Suppressor macrophage treated with lipopolysaccharide for 4 hours (primary cell): ENCODE measurements at places on chromosomes 12 and 14.

GRCh38 chr12:124094733-124095132 lies 121.7 kb downstream of the ZNF664 start:
- DNase-seq = no peak

DNA sequence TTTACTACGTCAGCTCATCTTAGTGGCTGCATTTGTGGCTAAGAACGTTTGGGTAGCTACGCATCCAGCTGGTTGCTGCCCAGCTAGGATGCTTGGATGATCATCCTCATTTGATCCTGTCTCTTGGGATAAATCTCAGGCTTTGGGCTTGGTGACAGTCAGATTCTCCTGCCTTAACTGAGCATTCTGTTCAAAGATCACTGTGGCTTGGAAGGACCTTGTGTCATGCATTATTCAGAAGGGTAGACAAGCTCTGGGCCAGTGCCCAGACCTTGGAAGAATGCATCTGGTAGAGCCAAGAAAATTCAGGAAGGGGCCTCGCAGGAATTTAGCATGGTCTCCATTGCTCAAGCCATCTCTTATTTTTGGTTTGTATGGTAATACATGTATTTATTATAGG lies 188.4 kb downstream of the NRXN3 start:
- no peak for DNase-seq

- DNase-seq = no peak
Measured at GRCh38 chr12:124804011-124804621, 59.5 kb downstream of the SCARB1 start.

GRCh38 chr12:131281016-131281415 lies 327.3 kb downstream of the ADGRD1 start:
- no peak for DNase-seq

- no peak for DNase-seq
Measured at GRCh38 chr14:76012354-76012753, 26.8 kb downstream of the IFT43 start.

DNA sequence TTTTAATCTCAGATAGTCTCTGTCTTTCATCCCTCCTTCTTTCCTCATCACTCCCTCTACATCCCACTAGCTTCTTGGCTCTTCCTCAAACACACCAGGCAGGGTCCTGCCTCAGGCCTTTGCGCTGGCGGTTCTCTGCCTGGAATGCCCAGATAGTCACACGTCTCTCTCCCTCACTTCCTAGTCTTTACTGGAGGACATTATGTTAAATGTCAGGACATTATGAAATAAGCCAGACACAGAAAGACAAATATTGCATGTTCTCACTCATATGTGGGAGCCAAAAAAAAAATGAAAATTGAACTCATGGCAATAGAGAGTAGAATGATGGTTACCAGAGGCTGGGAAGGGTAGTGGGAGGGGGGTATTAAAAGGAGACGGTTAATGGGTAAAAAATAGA lies 442.0 kb downstream of the MED13L start:
- DNase-seq = no peak

- peak; percentile 95 for DNase-seq
Measured at GRCh38 chr12:104456417-104456949, at the start of gene CHST11. CHST11 (plus strand) TSS chr12:104456948.

- DNase-seq = peak; percentile 6
Measured at GRCh38 chr12:56836800-56837663, 73.9 kb downstream of the HSD17B6 start.

GRCh38 chr12:7352661-7353060 lies 48.8 kb downstream of the ACSM4 start:
- DNase-seq = no peak

- DNase-seq = no peak
Measured at GRCh38 chr12:68178774-68179439, 19.4 kb upstream of the IFNG start.
